Hematopoietic multipotent progenitor cell (in vitro differentiated cells): ENCODE measurements at places on chromosomes 16 and 17.
A peak's percentile ranks its signal among the peaks of the same experiment; 100 is the strongest.

DNA sequence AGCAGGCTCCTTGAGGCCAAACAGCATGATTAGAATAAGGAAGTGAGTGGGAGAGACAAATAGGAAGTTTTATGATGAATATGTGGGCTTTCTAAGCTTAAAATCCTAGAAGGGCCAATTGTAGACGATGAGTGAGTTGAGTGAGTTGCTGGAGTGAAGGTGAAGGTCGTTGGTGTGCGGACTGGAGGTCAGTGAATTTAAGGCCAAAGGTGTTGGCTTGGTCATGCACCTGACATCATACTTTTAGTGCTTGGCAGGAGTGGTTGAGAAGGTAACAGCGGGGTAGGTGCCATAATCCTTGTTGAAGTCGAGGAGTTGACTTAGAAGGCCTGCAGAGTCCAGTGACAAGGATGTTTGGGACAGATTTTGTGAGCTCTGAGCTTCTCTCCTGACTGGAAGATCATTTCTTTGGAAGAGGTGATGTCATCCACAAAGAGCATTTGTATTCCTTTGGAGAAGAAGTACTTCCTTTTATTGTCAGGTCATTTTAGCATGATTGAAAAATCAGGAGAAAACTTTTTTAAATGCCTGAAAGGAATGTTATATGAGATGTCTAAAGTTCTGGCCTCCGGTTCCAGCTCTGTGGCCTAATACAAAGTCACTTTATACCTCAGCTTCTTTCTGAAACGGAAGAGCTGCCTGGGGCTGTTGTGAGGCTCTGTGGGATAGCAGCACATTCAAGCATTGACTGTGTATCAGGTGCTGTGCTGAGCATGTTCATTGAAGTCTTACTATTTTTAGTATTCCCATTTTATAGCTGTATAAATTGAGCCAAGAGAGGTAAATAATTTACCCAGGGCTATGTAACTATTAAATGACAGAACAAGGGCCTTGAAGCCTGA is 53.6 kb upstream of the TBX2 start:
- no peak for DNase-seq

GRCh38 chr17:81233811-81234505 is 4.9 kb downstream of the TEPSIN start:
- no peak for DNase-seq

DNA sequence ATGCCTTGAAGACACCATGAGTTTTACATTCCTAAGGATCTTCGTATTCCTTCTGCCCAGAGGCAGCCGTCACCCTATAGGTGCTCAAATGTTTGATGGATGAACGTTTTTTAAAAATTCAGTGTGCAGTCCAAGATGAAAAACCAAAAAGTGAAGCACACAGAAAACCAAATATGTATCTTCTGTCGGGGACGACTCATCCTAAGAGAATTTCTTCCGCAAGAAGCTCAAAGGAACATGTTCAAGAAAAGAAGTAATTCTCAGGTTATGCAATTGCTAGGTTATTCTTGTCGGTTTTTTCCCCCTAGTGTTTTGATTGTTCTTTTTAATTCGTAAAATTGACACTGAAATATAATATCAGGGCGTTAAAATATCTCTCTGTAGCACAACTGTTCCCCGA is 1.4 kb downstream of the CENPV start:
- DNase-seq: no peak

- peak; percentile 64 for DNase-seq
Measured at GRCh38 chr16:4371357-4372000, at the start of gene VASN. TSS of gene VASN (plus strand) at chr16:4371848. CDS start at chr16:4380878, 9,030 bp downstream.

GRCh38 chr16:508884-509736 is 18.4 kb upstream of the CAPN15 start:
- DNase-seq: no peak

DNA sequence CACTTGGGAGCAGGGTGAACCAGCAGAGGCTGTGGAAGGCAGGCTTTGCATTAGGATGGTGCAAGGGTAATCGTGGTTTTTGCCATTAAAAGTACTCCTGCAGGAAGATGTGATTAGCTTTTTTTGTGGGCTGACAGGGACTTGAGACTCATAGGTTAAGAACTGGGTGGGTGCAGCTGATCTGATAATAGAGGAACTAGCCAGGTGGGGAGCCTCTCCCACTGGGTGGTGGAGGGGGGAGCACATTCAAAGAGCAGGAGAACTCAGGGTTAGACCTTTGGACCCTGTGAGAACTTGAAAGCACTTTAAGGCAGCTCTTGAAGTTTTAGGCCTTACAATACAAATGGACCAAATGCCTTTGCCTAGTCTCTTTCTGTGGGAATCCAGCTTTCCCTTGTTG is 32.4 kb downstream of the CCL4 start:
- DNase-seq: no peak

DNA sequence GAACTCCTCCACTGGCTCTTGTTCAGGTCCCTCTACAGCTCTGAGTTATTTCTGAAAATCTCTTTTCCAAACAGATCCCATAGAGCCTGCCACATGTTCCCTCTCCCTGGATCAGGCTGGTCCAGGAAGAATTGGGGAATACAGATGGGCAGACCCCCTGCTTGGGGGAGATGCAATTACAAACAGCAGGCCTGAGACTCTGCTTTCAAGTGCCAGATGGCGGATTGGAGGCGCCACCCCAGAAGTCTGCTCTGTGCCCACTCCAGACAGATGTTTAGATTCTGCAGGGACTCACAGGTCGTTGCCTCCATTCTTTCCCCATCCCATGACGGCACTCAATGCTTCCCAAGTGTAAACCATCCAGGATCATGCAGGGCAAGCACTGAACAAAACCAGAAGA is 316.6 kb downstream of the SLC39A11 start:
- DNase-seq: no peak

GRCh38 chr17:73028299-73028755 is 64.2 kb downstream of the SLC39A11 start:
- DNase-seq: no peak

GRCh38 chr16:88378401-88378800 is 4.4 kb upstream of the ZNF469 start:
- DNase-seq: no peak

- DNase-seq: no peak
Measured at GRCh38 chr16:85216522-85217375, 104.5 kb upstream of the CIBAR2 start.

- no peak for DNase-seq
Measured at GRCh38 chr16:4801051-4801961, 1.1 kb downstream of the ROGDI start.

- DNase-seq: peak; percentile 53
Measured at GRCh38 chr17:62703776-62704380, 76.4 kb downstream of the MRC2 start.

DNA sequence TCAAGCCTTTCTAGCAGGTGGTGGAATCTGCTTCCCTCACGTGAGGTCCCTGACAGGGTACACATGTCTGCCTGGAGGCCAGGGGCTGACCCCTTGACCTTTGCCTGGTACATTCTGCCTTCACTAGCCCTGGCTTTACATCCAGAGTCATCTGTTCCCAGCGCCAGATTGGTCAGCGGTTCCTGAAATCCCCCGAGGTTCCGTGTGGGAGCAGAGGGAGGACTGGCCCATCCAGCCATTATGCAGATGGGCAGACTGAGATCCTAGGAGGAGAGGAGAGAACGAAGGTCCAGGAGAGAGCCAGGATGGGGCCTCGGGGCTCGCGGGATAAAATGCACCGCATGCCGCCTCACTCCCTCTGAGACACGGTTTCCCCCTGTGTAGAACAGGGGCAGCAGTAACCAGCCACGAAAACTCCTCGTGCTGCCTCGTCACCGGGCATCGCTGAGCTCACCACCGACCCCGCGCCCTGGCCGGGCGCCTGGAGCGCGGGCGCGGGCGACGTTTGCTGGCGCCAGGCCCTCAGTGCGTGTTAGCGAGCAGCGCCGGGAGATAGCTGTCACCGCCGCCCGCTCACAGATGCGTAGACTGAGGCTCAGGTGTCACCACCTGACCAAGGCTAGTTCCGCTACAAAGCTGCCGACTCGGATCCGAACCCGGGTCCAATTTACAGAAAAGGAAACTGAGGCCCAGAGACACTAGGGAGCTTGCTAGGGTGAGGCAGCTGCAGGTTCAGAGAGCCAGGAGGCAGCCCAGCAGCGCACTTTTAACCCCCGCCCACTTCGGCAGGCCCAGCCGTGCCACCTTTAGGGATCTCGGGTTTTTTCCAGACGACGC is 811 bp upstream of the MAP2K3 start:
- DNase-seq: no peak

GRCh38 chr17:1082579-1082978 is 85.7 kb downstream of the TIMM22 start:
- no peak for DNase-seq

DNA sequence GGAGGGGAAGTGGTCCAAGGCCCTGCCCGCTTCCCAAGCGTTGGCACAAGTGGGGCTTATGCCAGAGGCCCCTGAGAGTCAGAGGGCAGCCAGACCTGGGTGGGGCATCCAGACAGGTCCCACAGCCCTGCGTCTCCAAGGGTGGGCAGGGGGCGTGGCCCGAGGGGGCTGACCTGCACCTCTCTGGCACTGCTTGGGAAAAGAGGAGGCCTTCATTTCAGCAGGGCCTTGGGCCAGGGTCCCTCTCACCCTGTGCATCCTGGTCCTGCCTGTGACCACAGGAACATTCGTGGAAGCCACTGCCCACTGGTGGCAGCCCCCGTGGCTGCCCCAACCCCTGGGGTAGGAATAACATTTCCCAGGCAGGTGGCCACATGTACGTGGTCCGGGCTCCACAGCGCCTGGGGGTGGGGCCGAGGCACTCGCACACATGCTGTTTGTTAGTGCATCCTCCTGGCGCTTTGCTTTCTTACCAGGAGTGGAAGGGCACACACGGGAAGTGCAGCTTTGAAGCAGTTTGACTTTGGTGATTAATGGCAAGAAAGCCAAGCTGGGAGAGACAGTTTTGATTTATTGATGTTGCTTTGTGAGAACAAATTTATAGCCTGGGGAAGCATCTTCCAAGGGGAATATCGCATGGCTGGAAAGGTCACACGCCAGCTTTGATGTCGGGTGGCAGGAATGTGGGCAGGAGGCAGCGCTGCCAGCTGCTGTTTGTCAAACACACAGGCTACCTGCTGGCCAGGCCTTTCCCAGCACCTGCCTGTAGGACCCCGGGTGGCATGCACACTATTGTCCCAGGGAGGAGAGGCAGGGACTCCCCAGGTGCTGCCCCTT is 4.3 kb downstream of the CENPX start:
- no peak for DNase-seq

GRCh38 chr16:21667575-21667974 is 3.8 kb downstream of the OTOA start:
- no peak for DNase-seq

DNA sequence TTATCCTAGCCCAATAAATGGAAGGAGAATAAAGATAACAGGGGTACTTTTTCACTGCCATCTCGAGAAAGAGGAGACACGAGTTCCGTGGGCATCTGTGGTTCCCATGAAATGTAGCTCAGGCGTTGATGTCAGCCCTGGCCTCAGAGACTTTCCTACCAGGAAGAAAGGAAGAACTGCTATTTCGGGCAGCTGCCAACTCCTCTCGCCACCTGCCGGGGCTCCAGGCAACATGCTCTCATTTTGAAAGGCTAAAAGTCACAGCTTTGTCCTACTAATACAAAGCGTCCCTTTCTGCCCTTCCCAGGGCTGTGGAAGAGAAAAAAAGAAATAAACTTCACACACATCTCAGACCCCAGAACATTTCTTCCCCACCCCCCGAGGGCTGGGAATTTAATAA is 65.8 kb downstream of the DHRS7C start:
- DNase-seq: no peak

DNA sequence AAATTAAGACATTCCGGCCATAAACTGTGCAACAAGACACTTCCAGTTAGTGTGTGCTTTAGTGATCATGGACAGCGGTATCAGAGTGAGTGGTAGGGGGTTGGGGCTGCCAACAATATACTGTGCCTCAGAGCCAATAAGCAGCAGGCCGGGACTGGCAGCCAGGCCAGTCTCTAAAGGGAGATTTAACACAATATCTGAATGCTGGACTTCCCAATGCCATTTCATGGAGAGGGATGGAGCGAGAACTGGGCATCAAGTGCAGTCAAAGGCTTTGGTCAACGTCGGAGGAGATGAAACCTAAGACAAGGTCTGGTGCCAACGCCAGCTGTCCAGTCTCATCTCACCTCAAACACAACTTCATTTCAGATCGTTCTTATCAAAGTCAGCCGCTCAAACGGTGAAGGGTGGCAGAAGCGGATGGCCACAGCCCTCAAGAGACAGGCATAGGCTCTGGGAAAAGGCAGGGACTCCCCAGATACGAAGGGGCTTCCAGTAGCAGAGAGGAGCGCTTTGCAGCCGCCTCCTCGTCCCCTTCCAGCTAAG is 935 bp downstream of the USP32 start:
- no peak for DNase-seq

DNA sequence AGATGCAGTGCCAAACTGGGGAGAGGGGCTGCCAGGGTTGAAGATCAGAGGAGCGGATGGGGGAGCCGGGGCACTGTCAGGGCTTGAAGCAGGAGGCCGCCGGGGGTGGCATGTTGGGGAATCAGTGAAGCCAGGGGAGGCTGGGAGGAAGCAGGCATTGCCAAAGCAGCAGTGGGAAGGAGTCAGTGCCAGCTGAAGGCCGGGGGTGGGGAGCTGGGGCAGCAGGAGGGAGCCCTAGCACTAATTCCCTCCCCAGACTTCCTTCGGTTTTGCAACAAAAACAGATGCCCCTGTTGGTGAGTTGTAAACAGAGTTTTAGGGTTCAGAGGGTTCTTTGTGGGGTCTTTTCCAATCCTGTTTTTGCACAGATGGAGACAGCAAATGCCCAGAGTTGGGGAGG is 10.9 kb upstream of the TAC4 start:
- DNase-seq: no peak

GRCh38 chr16:10922328-10923145 is 19.7 kb downstream of the DEXI start:
- DNase-seq: no peak

DNA sequence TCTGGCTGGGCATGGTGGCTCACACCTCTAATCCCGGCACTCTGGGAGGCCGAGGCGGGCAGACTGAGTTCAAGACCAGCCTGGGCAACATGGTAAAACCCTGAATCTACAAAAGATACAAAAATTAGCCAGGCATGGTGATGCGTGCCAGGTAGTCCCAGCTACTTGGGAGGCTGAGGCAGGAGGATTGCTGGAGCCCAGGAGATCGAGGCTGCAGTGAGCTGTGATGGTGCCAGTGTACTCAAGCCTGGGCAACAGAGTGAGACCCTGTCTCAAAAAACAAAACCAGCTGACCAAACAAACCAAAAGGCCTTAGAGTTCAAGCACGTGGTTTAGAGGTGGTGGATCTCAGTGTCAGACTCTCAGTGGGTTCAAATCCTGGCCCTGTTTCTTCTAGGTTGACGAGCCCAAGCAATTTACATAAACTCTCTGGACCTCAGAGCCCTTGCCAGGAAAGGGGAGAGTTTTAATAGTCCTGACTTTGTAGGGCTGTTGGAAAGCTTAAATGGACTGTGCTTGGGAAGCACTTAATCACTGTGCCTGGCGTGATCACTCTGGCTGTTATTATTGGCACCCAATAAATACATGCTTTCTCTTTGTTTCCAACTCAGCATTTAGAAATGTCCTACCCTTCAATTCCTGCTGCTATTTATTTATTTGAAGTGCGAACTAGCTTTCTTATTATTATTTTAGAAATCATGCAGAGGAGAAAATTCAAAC is 44.7 kb downstream of the ABCC1 start:
- DNase-seq: no peak
